ENCODE measurements at places on chromosomes 2 and 18.
A peak's percentile ranks its signal among the peaks of the same experiment; 100 is the strongest.

DNA sequence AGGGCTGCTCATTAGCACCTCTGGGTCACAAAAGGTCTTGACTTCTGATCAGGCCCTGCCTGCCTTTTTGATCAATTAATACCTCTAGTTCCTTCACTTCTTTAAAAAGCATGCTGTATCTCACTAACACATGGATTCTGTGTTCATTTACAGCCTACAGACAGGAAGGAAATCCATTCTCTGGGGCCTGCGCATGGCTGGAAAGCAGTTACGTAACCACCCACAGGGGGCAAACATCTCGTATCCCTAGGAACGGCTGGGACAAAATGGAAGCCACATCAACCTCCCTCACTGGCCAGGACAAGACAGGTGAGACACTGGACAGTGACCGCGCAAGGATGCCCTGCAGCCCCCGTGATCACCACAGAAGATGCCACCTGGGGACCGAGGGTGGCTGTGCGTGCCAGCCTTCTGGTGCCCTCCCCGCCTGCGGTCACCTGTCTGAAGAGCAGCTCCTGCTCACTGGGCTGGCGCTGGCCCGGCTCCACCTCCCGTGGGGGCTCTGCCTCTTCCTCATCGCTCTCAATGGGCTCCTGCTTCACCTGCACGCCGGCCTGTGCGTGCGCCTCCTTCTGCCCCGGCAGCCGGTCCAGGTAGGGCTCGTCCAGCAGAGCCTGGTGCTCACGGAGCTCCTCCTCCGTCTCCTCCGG, 266.9 kb downstream of the TWIST2 start:
- peak; percentile 31 for DNase-seq

DNA sequence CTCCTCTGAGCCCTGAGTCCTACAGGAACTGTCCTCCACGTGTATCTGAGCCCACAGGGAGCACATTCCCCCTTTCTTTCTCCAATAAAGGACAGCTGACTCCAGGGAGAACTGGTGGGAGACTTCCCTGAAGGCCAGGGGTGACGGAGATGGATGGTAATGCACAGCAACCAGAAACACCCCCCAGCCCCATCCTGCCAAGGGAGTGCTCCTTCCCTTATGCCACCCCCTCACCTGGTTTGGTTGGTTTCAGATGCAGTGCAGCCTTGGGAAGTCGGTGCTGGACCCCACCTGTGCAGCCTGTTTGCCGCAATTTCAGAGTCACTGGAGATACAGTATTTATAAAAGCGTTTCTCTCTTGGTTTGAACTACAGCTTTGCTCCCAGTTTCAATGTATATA, 24.0 kb downstream of the GPR55 start:
- no peak for DNase-seq

DNA sequence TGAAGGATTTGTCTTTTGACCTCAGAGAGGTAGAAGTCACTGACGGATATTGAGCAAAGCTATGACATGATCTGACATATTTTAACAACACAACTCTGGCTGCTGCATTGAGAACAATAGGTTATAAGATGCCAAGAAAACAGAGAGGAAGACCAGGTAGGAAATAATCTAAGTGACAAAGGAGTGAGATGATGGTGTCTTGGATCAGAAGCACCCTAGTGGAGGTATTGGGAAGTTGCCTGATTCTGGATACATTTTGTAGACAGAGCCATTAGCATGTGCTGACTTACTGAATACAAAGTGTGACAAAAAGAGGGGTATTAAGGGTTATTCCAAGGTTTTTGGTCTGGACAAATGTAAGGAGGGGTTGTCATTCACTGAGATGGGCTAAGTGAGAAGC, 1438.1 kb downstream of the DPP10 start:
- DNase-seq: no peak

DNA sequence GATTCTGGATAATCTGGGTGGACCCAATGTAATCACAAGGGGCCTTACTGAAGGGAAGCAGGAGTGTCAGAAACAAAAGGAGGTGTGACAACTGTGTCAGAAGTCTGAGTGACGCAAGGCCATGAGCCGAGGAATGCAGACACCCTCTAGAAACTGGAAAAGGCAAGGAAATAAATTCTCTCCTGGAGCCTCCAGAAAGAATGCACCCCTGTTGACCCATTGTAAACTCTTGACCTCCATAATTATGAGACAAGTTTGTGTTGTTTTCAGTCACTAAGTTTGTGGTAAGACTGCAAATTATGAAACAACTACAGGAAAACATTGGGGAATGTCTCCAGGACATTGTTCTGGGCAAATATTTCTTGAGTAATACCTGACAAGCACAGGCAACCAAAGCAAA, 47.3 kb upstream of the B3GNT7 start:
- DNase-seq: peak; percentile 90

GRCh38 chr2:111028720-111029119, 92.0 kb upstream of the BCL2L11 start:
- DNase-seq: no peak

- no peak for DNase-seq
Measured at GRCh38 chr18:32698153-32698552, 74.7 kb downstream of the KLHL14 start.

- DNase-seq: no peak
Measured at GRCh38 chr2:191250986-191251385, 5.8 kb downstream of the MYO1B start.

GRCh38 chr2:11056614-11057013, 98.7 kb upstream of the SLC66A3 start:
- DNase-seq: peak; percentile 97

DNA sequence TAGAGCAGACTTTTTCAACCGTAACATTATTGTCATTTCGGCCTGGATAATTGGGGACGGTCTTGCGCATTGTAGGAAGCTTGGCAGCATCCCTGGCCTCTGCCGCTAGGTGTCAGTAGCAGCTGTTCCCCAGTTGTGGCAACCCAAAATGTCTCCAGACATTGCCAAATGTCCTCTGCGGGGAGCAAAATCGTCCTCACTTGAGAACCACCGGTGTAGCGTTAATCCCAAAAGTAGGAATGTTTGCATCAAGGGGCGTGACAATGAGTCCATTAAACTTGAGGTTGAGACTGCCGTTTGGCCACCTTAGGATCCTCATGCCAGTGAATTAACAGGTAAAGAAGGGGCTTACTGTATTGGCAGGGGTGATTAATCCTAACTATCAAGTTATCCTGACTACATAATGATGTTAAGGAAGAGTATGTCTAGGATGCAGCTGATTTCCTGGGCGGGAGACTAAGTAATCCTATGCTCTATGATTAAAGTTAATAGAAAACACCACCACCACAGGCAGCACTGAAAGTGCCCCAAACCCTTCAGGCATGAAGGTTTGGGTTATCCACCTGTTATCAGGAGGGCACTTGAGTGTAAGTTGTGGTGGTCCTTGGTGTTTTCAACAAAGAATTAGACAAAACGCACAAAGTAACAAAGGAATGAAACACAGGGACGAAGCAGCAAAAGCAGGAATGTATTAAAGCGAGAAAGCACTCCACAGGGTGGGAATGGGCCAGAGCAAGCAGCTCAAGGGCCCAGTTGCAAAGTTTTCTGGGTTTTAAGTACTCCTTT, 4.9 kb upstream of the ZC3H8 start:
- DNase-seq: peak; percentile 63

DNA sequence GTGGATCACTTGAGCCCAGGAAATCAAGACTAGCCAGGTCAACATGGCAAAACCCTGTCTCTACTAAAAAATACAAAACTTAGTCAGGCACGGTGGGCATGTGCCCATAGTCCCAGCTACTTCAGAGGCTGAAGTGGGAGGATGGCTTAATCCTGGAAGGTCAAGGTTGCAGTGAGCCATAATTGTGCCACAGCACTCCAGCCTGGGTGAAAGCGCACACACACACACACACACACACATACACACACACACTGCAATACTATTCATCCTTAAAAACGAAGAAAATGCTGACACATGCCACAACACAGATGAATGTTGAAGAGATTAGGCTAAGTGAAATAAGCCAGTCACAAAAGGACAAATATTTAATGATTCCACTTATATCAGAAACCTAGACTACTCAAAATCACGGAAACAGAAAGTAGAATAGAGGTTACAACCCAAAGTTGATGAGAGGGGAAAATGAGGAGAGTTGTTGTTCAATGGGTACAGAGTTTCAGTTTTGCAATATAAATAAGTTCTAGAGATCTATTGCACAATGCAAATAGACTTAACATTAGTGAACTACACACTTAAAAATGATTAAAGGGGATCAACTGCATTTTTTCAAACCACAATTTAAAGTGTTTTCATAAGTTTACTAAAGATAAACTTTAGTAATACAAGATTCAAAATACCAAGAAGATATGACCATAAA, 114.5 kb downstream of the USP34 start:
- peak; percentile 88 for DNase-seq

GRCh38 chr2:76599732-76600368, 889.1 kb upstream of the GCFC2 start:
- DNase-seq: peak; percentile 77

DNA sequence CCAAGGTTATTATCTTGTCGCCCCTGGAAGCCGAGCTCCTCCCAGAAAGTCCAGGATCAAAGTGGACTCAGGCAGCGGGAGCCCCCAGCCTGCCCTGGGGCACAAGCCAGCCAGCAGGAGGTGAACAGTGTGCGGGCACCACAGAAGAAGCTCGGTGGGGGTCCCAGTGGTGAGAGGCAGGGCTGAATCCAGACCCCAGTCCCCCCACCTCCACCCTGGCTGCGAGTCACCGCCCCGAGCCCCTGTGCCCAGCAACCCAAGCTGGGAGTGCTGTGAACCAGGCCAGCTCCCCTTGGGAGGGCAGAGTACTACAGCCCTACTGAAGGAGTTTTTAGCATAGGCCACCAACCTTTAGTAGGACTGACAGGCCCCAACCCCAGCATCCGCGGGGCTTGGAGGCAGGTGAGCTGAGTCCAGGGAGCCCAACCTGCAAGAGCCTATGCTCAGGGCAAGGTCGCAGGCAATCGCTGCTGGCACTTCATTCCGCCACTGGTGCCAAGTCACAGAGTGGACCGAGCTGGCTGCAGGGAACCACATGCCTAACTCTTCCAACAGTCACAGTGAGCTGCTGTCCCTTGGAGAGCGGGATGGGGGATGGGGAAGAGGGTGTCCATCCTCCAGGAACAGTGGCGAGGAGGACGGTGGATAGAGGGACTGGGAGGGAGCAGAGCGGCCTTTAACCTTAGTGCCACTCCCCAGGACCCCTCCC, 3.0 kb downstream of the PIEZO2 start:
- no peak for DNase-seq

DNA sequence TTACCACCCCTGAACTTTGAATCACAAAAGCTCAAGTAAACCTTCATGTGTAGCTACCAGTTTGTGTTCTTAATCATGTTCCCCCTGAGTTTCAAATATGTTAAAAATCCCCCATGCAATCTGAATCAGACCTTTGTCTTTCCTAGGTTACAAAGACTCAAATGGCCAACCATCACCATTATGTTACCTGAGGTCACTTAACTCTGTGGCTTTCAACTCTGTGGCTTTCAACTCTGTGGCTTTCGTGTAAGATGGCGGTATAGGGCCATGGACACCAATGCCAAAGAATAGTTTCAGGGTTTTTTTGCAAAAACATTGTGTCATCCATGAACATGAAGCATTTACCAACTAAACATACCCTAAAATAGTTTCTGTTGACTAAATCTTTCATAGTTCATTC, 6.7 kb downstream of the ERMN start:
- no peak for DNase-seq

- peak; percentile 30 for DNase-seq
Measured at GRCh38 chr2:36633470-36634092, 35.6 kb upstream of the FEZ2 start.

GRCh38 chr2:1639086-1639858, 105.0 kb downstream of the PXDN start:
- no peak for DNase-seq

- DNase-seq: no peak
Measured at GRCh38 chr2:174602745-174603144, 5.1 kb upstream of the WIPF1 start.

GRCh38 chr2:218567797-218568189, 358 bp downstream of the USP37 start:
- no peak for DNase-seq

GRCh38 chr2:127485051-127485693, 41.1 kb downstream of the IWS1 start:
- DNase-seq: no peak

DNA sequence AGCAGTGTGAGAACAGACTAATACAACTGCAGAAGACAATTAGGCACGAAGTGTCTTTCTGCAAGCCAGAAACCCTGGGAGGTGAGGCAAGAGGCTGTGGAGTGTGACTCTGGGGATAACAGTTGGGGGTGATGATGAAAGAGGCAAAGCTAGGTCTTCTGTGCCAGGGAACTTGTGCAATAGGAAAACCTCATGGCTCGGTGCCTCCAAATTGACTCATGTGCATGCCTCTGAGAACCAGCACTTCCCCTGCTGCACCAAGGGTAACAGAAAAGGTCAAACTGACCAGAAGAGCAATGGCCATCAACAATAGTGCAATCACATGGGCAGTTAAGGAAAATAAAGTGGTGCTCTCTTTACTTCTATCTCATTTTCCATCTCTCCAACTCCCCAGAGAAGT, 136.4 kb downstream of the SCG2 start:
- DNase-seq: peak; percentile 99

- DNase-seq: no peak
Measured at GRCh38 chr2:236985761-236986339, 99.8 kb upstream of the COPS8 start.

- DNase-seq: no peak
Measured at GRCh38 chr2:105848367-105848766, 103.7 kb downstream of the NCK2 start.

GRCh38 chr2:224379986-224380385, 21.9 kb downstream of the FAM124B start:
- no peak for DNase-seq

DNA sequence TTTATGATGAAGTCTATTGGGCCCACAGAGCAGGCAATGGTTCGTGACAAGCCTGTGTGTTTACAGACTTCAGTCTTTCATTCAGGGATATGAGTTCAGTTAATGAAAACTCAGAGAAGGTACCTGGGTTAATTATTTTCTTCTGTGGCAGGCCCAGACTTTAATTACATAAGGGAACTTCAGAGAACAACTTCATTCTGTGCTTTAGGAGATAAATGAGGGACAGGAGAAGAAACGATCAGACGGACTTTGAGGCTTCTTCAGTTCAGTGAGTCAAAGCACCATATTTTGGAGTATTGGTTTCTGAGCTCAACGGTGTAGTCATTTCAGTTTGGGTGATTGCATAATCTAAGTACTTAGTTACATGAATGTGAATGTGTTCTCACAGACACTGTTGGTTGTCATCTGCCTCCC, 203.0 kb upstream of the KCNJ3 start:
- DNase-seq: no peak

GRCh38 chr2:127451981-127452380, 33.8 kb downstream of the PROC start:
- no peak for DNase-seq

DNA sequence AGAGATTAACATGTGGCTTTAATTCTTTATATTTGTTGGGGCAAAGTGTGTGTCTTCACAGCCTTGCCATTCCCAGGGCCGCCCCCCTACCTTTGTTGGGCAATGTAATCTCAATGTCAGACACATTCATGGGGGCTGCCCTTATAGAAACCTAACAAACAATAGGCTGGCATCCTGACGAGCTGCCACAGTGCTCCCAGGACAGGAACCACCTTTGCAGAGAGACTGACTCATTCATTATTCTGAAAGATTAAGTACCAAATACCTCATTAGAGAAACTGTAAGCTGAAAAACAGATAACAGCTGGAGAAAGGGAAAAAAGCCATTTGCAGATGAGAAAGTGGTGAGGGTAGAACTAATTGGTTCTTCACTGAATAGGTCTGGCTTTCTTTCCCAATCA, 1587.5 kb upstream of the PIK3C3 start:
- DNase-seq: no peak

- DNase-seq: no peak
Measured at GRCh38 chr2:66436581-66437001, 1.7 kb downstream of the MEIS1 start.
